Thymus (tissue), 14 donors: ENCODE measurements at places on chromosomes 4 and X.

- no peaks in the 10 kb centered on the region for H3K36me3 ChIP-seq
- H3K4me3 ChIP-seq = no peak overlapping the region
- no peaks in the 10 kb centered on the region for H3K27me3 ChIP-seq
- no peak overlapping the region for H3K27ac ChIP-seq
These were observed 204.1 kb upstream of the DDX53 start for GRCh38 chrX:22795671-22796070.

- H3K4me1 ChIP-seq = peaks cover 36% of the 10 kb centered on the region
- H3K27ac ChIP-seq = peak overlapping the region; percentile 98
- peak overlapping the region; percentile 63 for H3K4me3 ChIP-seq
- peaks cover 49% of the 10 kb centered on the region for H3K36me3 ChIP-seq
- H3K27me3 ChIP-seq = no peaks in the 10 kb centered on the region
These were observed 1.9 kb downstream of the TACC3 start for GRCh38 chr4:1723131-1723801.

- DNase-seq = no peak
- H3K4me3 ChIP-seq = no peak overlapping the region
- H3K4me1 ChIP-seq = no peaks in the 10 kb centered on the region
- H3K36me3 ChIP-seq = peaks cover 24% of the 10 kb centered on the region
- H3K27me3 ChIP-seq = no peaks in the 10 kb centered on the region
- H3K27ac ChIP-seq = no peak overlapping the region
These were observed 38.5 kb downstream of the NEK1 start for GRCh38 chr4:169573889-169574288.

DNA sequence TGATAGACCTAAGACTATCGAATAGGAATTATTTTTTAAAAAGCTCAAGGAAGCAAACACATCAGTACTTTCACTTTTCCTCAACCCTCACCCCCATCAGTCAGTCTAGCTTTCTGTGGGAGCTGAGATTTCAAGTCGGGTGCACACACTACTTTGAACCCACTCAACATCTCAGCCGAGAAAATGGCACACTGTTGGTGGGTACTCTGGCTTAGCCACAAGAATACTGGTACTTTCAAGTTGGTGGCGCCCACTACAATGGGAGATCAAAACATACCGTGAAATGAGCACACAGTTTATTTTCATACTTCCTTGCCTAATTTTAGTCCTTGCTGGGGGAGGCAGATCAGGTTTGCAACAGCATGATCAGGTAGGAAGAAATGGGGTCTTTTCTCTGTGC lies 10.2 kb downstream of the CD40LG start:
- peak overlapping the region; percentile 47 for H3K27ac ChIP-seq
- H3K4me3 ChIP-seq = no peak overlapping the region
- peak; percentile 63 for DNase-seq
- no peaks in the 10 kb centered on the region for H3K4me1 ChIP-seq

GRCh38 chrX:39652336-39652735 lies 445.4 kb downstream of the BCOR start:
- no peak overlapping the region for H3K27ac ChIP-seq
- no peak for DNase-seq
- peaks cover 4% of the 10 kb centered on the region for H3K4me1 ChIP-seq
- H3K36me3 ChIP-seq = no peaks in the 10 kb centered on the region
- no peak overlapping the region for H3K4me3 ChIP-seq

DNA sequence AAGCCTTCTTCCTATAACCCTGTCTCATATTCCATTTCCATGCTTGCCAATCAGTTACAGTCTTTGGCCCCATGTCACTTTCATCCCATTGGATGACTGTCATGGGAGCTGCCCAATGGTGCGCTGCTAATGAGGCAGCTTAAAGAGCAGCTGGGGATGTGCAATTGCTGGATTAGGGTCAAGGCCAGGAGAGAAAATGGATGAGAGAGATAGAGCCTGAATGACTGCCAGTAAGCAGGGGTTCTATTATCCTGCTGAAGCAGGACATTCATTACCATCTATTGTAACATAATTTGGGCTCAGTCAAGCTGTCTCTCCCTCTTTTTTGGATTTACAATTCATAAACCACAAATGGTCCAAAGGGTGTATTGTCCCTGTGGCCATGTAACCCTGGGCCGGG lies 909.0 kb downstream of the CENPC start:
- DNase-seq = no peak
- no peaks in the 10 kb centered on the region for H3K36me3 ChIP-seq
- no peak overlapping the region for H3K27ac ChIP-seq
- H3K4me3 ChIP-seq = no peak overlapping the region
- H3K4me1 ChIP-seq = no peaks in the 10 kb centered on the region

- H3K27me3 ChIP-seq = no peaks in the 10 kb centered on the region
- H3K36me3 ChIP-seq = no peaks in the 10 kb centered on the region
- H3K27ac ChIP-seq = no peak overlapping the region
- no peak for DNase-seq
- H3K4me1 ChIP-seq = peaks cover 10% of the 10 kb centered on the region
These were observed 14.9 kb upstream of the CCNG2 start for GRCh38 chr4:77141964-77142645.

DNA sequence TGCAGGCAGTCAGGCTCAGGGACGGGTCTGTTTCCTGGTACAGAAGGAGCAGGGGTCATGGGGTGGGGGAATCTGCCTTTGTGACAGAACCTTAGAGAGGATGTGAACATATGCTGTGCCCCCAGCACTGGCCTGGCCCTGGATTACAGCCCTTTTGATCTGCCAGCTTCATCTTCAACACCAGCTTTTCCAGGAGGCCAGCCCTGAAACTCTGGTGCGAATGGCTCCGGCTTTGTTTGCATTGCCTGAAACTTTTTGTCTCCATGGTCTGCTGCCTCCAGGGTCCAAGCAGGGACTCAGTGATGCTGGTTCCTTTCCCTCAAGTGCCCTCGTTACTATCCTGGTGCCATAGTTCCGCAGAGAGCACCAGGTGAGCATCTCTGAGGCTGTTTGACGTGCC lies 2.1 kb downstream of the CNGA2 start:
- H3K27ac ChIP-seq = no peak overlapping the region
- no peaks in the 10 kb centered on the region for H3K4me1 ChIP-seq
- DNase-seq = no peak
- no peaks in the 10 kb centered on the region for H3K36me3 ChIP-seq
- H3K4me3 ChIP-seq = no peak overlapping the region

DNA sequence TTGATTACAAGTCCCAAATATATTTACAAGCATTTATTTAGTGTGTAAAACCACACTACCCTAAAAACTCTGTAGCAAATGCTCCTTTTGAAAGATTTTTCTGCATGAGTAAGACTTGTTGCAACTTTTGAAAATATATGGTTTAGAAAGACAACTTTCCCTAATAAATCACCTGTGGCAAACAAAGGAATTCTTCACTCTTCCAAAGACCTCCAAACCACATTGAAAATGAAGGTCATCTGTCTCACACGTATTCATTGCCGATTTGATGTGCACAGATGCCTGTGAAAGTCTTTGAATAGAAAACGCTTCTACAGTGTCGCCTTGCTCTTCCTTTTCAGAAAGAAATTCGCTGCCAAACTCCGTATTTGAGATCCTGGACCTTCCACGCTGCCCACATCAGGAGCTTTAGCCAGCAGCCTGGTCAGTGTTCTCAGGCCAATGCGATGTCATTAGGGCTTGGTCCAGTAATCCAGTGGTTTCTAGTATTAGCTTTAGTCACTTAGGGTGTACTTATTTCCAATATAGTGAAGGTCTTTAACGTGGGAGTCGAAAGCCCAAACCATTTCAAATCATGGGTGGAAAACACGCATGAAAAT lies 22.2 kb downstream of the SPINK2 start:
- no peak for DNase-seq
- peak overlapping the region; percentile 72 for H3K4me3 ChIP-seq
- H3K27ac ChIP-seq = no peak overlapping the region

GRCh38 chr4:67465032-67465762 lies 80.1 kb downstream of the CENPC start:
- peaks cover 19% of the 10 kb centered on the region for H3K36me3 ChIP-seq
- DNase-seq = no peak
- H3K4me3 ChIP-seq = no peak overlapping the region
- no peaks in the 10 kb centered on the region for H3K27me3 ChIP-seq

DNA sequence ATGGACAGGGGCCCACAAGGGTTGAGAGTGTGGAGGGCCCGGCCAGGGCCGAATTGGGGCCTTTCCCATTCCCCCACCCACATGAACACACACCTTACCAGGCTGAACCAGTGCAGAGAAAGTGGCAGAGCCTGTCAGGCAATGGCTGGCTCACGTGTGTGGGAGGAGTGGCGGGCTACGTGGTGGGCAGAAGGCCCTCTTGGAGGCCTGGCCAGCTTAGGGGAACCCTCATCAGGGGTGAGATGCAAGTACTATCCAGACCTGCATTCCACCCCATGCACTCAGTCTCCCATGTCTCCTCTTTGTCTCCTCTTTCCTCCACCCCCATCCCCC lies 965 bp downstream of the TCEAL4 start:
- DNase-seq = no peak
- no peaks in the 10 kb centered on the region for H3K36me3 ChIP-seq
- no peak overlapping the region for H3K27ac ChIP-seq

GRCh38 chr4:107210450-107211239 lies 174.5 kb upstream of the DKK2 start:
- H3K4me1 ChIP-seq = no peaks in the 10 kb centered on the region
- H3K4me3 ChIP-seq = no peak overlapping the region
- no peak overlapping the region for H3K27ac ChIP-seq

DNA sequence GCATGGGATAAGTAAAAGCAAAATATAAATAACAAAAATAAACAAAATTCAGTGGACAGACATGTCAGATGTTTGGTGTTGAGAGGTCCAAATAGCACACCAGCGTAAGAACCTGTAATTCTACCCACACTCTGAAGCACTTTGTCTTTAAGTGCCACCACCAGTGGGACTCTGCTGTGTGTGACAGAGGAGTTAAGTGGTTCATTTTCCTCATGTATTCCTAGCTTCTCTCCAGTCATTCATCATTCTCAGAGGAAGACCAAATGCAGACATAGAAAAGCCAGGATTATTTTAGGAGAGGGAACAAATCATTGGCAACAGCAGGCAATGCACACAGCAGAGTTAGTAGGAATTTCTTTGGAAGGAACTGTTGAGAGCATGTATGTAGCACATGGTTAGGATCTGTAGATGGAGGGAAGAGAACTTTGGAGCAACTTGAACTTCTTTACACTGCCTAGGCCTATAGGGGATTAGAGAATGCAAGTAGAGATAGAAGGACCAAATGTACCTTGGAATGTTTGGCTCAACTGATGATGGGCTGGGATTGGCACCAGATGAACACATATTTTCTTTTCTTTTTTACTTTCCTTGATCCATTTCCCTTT lies 43.0 kb upstream of the ARHGAP24 start:
- H3K27me3 ChIP-seq = no peaks in the 10 kb centered on the region
- H3K4me1 ChIP-seq = no peaks in the 10 kb centered on the region
- no peaks in the 10 kb centered on the region for H3K36me3 ChIP-seq

DNA sequence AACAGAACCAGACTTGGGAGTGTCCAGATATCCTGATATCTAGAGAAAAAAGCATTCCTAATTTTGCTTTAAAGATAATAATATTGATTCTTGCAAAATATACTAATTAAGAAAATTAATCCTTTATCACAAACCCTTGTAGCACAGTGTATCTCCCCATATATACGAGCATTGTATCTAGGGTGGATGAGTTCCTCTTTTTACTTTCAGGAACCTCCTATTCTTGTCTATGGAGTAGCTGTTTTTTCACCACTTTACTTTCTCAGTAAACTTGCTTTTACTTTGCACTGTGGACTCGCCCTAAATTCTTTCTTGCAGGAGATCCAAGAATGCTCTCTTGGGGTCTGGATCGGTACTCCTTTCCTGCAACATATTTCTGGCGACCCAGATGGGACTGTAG lies 103.9 kb downstream of the GLUD2 start:
- H3K4me1 ChIP-seq = no peaks in the 10 kb centered on the region
- no peak overlapping the region for H3K4me3 ChIP-seq
- DNase-seq = no peak
- H3K36me3 ChIP-seq = no peaks in the 10 kb centered on the region

DNA sequence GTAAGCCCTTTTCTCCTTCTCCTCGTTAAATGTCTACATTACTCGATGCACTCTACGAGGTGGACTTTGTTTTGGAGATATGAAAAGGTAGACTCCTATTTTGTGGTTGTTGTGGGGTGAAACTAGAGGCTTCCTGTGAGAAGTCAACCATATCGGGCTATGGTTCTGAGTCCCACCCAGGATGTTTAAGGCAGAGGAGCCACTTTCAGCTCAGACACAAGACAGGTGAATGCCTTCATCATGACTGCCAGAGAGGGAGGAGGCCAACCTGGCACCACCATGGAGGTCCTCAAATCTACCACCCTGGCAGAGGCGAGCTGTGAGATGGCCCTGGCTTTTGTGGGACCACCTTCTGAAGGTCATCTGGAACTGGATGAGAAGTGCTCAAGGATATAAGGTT lies 154.4 kb upstream of the KLF3 start:
- H3K4me3 ChIP-seq = no peak overlapping the region
- H3K4me1 ChIP-seq = no peaks in the 10 kb centered on the region
- DNase-seq = no peak
- no peak overlapping the region for H3K27ac ChIP-seq
- H3K27me3 ChIP-seq = no peaks in the 10 kb centered on the region

DNA sequence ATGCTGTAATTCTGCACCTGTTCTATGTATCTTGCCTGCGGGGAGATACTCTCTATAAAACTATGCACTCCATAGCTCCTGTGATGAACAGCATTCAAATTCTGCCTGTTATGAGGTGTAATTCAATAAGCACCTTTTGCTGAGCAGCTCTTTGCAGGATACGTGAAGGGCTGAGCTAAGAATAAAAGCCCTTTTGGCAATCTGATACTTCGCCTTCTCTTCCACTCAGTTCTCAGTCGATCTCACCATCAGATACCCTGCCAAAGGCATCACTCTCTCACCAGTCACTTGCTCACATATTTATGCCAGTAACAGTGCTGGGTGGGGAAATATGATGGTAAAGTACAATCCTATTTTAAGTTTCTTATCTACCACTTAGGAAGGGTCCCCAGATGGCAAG lies 67.2 kb downstream of the RPS3A start:
- no peak for DNase-seq
- no peak overlapping the region for H3K4me3 ChIP-seq
- H3K27me3 ChIP-seq = no peaks in the 10 kb centered on the region
- H3K36me3 ChIP-seq = no peaks in the 10 kb centered on the region

- H3K4me1 ChIP-seq = no peaks in the 10 kb centered on the region
- no peaks in the 10 kb centered on the region for H3K27me3 ChIP-seq
- no peaks in the 10 kb centered on the region for H3K36me3 ChIP-seq
- DNase-seq = peak; percentile 66
- H3K27ac ChIP-seq = no peak overlapping the region
- H3K4me3 ChIP-seq = peak overlapping the region; percentile 19
These were observed 29.3 kb upstream of the BOD1L1 start for GRCh38 chr4:13656569-13657405.

- no peak overlapping the region for H3K27ac ChIP-seq
- no peaks in the 10 kb centered on the region for H3K27me3 ChIP-seq
- no peaks in the 10 kb centered on the region for H3K4me1 ChIP-seq
- no peaks in the 10 kb centered on the region for H3K36me3 ChIP-seq
These were observed 328.0 kb downstream of the PPP3CA start for GRCh38 chr4:101019313-101019712.
